Caco-2 (cell line): ENCODE measurements at places on chromosomes 13 and 19. TPM values are rescaled to one million over a fixed set of nuclear protein-coding genes. Genes with fewer than 3 reads are reported as not detected.
A peak's percentile ranks its signal among the peaks of the same experiment; 100 is the strongest.

The RFPL4AL1 gene
- total RNA-seq: not detected in 2 replicates

The ANGPTL8 gene
- not detected in 2 replicates for total RNA-seq

The HIF3A gene
- 5.2 and 5.4 TPM in 2 replicates for total RNA-seq

The IGSF23 gene
- total RNA-seq: 3.9 and 6.8 TPM in 2 replicates

The ZNF154 gene
- not detected in 2 replicates for total RNA-seq

The GRK1 gene
- 0.19 TPM in 1 of 2 replicates, not detected in the other for total RNA-seq

The SLC5A5 gene
- 0.43 TPM in 1 of 2 replicates, not detected in the other for total RNA-seq

The ADAMTSL5 gene
- total RNA-seq: 23.9 and 26.2 TPM in 2 replicates

DNA sequence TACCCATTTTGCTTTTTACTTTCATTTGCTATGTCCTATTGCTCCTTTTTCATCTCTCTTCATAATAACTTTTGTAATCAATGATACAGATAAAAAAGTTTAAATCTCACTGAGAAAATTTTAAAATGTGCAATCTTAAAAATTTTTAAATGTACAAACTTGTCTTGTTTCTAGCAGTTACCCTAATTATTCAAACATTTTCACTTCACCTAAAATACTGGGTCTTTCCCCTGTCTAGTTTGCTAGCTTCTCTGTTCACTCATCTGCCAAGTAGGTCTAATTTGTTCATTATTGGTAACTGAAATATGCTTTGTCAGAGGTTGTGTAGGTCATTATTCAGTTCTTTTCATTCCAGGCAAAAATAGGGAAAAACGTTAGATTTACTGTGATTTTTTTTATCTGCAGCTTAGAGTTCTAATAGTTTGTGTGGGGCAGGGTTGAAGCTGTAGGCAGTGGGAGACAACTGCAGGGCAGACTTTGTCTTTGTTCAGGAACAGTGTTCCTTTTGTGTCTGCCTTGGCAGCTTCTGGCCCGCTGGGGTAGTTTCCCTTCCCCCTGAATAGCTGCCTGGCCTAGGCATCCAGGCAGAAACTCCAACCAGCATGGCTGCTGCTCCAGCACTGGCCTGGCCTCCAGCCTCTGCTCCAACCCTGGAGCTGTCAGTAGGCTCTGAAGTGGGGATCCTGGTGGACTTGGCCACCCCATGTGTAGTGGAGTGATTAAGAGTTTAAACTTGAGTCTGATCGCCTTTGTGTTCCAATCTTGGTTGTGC lies 48.5 kb downstream of the WDFY2 start:
- DNase-seq: no peak

- peak; percentile 29 for DNase-seq
Measured at GRCh38 chr19:2150794-2151338, 500 bp downstream of the AP3D1 start.

DNA sequence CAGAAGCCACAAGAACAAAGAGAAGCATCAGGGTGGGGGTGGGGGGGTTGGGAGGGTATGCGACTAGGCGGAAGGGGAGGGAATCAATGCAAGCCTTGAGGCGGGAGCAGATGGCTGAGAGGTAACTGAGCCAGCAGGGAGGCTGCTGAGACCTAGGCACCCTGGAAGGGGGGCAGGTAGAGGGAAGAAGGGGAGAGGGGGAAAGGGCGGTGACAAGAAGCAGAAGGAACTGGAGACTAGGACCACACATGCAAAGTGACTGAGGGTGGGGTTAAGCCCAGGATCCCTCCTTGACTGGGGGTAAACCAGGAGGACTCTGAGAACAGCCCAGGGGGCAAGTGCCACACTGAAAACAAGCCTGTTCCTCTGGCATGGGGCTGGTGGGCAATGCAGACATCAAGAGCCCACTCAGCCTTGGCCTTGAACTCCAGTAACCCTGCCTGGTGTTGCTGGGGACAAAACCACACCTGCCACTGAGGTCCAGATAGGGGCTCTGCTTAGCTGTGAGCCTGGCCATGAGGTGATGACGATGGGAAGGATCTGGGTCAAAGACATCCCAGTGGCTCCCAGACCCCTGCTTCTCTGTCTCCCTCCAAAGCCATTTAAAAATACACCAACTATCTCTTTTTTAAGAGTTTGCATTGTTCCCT lies 20.3 kb downstream of the OPA3 start:
- no peak for DNase-seq

DNA sequence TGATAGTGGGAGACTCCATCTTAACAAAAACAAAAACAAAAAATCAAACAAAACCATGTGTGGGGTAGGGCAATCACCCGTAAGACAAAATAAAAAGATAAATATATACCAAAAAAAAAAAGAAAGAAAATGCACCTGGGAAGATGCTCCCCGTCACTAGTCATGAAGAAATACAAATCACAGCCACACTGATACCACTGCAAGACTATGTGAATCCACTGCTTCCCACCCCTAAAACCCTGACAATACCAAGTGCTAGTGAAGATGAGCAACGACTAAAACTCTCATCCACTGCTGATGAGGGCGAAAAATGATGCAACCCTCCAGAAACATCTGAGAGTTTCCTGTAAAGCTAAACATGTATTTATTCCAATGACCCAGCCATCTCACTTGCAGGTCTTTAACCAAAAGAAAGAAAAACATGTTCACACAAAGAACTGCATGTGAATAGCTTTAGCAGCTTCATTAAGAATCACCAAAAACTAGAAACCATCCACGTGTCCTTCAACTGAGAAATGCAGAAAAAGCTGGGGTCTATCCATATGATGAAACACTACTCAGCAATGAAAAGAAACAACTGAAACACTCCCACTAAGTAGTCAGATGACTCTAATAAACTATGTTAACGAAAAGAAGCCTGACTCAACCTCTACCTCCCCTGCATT lies 31.7 kb downstream of the BRD4 start:
- DNase-seq: no peak

DNA sequence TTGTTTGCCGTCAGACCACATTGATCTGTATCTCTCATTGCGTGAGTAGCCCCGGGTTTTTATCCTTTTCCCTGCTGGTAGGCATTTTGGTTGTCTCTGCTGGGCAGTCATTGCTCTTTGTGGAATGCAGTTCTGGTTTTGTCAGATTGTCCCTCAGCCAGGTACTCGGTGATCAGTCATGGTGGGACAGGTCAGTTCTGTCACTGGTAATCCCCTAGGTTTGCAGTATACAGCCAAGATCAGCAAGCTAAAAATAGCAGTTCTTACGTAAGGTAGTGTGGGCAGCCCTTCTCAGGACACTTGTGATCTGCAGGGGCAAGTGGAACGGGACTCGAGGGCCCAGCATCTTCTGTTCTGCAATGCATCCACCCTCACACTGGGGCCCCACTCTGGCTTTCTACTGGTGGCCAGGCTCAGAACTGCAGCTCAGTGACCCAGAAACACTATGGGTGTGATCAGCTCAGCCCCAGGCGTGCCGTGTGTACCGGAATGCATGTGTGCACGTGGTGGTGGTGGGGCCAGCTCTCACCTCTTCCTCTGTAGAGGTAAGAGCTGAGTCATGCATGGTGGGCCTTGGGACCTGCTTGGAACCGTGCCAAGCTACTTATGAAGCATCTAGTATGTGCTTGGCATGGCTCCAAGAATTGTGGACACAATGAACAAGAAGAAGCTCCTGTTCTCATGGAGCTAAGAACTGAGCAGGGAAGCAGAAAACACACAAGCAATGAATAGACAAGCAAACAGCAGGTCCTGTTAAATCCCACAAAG lies 6.3 kb downstream of the PLEKHF1 start:
- DNase-seq: no peak

DNA sequence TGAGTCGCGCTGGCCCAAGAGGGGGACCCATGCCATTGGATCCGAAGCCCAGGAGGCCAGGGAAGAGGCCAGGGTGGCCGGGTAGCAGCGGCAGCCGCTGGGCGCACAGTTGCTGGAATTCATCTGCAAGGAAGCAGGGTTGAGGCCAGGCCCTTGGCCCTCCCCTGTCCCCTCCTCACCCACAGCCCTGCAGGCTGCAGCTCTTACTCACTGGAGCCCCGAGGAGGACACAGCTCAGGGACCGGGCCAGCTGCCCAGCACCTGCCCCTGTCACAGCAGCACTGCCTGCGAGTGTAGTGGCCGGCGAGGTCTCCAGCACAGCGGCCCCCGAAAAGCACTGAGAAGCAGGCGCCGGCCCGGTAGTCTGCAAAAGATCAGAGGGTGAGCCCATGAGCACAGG lies 11.2 kb downstream of the FBN3 start:
- DNase-seq: no peak

DNA sequence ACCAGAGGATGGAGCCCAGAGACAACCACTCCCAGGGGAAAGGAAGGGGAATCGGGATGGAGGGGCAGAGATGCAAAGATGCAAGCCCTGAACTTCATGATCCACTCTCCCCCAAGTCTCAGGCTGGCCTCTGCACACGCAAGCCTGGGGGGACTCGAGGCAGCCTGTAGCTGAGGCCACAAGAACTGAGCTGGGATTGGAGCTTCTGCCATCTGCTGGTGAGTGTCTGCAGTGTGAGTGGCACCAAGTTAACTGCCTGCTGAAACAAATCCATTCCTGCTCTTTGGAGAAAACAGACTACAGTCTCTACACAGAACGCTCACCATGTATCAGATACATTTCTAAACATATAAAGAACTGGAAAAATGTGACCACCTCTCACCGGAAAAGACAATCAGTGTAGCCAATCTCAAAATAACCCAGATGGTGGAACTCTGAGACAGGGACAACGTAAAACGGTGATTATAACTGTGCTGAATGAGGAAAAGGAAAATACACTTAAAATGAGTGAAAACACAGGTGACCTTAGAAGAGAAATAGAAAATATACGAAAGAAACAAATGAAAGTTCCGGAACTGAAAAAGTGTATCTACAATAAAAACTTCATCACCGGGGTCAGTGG lies 62.1 kb downstream of the KLF2 start:
- DNase-seq: no peak

GRCh38 chr13:103009051-103009840 lies 57.0 kb downstream of the SLC10A2 start:
- DNase-seq: no peak

DNA sequence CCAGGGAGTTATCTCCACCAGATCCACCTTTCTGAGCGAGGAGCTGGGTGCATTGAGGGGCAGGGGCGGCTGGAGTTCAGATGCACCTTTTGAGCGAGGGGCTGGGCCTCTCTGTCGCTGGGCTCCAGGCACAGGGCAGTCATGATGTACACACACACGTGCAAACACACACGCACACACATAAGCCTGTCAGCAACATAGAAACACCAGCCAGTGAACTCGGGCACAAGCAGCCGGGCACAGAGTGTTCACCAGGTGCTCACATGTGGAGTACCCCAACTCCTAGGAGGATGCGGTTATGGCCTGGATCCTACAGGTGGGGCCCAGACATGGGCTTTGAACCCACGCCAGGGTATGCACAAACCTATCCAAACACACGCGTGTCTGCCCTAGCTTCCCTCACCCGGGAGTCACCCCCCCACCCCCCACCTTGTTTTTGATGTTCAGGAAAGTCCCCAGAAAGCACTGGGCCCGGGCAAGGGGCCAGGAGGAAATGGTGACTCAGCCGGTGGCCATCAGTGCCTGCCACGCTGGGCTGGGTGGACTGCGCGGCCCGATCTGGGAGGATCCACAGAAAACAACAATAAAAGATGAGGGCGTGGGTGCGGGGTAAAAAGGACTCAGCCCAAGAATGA lies 13.3 kb downstream of the ARRDC2 start:
- DNase-seq: no peak

DNA sequence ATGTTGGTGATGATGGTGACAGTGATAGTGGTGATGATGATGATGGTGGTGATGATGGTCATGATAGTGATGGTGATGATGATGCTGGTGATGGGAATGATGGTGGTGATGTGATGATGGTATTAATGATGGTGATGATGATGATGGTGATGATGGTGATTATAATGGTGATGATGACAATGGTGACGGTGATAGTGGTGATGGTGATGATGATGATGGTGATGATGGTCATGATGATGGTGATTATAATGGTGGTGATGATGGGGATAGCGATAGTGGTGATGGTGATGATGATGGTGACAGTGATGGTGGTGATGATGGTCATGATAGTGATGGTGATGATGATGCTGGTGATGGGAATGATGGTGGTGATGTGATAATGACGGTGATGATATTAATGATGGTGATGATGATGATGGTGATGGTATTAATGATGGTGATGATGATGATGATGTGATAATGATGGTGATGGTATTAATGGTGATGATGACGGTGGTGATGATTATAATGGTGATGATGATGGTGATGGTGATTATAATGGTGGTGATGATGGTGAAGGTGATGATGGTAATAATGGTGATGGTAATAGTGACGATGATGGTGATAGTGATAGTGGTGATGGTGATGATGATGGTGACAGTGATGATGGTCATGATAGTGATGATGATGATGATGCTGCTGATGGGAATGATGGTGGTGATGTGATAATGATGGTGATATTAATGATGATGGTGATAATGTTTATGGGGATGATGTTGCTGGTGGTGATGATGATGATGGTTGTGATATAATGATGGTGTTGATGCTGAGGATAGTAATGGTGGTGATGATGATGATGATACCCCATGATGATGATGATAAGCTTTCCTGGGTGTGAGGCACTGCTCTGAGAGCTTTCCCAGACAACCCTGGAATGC lies 7.7 kb downstream of the C13orf46 start:
- DNase-seq: no peak

DNA sequence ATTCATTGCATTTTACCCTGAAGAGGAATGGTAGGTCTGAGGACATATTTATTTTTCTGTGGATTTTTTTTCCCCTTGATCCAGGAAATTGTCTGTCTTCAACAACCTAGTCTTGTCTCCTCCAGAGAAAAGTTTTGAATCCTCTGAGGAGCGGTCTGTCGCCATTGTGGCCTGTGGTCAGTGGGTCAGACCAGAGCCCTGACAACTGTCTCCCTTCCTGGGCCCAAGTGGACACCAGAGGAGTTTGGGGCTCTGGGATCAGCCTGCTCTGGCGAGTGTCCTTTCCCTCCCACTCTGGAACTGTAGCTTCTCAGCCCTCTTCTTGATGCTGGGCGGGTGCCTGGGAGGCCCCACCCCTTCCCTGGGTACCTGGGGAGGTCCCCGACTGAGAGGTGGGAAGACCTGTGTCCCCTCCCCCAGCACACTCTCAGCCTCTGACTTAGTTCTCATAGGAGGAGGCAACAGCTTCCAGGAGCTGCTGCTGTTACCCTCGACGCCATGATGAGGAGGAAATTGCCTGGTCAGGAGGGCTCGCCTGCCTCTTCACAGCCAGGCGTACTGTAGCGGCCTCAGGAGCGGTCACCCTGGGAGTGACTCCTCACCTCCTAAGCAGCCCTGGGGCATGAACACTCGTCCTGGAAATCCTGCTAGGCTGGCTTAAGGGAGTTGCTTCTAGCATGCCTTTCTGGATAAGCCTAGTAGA lies 110.3 kb downstream of the GGACT start:
- DNase-seq: no peak

DNA sequence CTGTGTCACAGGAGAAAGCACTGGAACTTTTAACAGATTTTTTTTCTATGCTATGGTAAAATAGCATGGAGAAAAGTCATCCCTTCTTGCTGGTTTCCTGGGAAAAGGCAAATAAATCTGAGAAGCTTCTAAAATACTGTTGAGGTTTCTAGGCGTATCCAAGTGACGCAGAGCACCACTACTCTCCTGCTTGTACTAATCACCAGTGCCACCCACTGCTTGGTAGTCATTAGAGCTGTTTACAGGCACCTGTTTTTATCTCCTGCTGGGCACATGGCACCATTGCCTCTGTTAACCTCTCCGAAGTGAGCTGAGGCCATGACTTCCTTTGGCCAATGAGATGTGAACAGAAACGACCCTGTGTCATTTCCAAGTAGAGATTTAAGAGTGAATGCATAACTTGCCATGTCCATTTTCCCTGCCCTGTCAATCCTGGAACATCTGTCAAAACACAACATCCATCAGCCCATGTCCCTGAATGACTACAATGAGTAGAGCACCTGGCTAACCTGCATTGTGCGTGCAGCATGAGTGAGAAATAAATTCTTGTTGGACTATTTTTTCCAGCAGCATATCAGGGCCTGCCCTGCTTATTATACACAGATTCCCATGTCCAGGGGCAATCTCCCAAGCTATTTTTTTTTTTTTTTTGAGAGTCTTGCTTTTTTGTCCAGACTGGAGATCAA lies 17.3 kb upstream of the OXGR1 start:
- no peak for DNase-seq
